Panc1 (cell line): ENCODE measurements at places on chromosomes 5 and 9. TPM values are rescaled to one million over a fixed set of nuclear protein-coding genes. Genes with fewer than 3 reads are reported as not detected.

The SH2D3C gene
- 0.49 TPM for total RNA-seq

The ZNF454 gene
- total RNA-seq: 0.10 TPM

The CXXC5 gene
- 85.0 TPM for total RNA-seq

The FBP1 gene
- total RNA-seq: 0.36 TPM

The DND1 gene
- total RNA-seq: 1.8 TPM

The POU5F2 gene
- 0.39 TPM for total RNA-seq

The CEP78 gene
- 25.2 TPM for total RNA-seq

The ASPN gene
- total RNA-seq: not detected

The FCN2 gene
- not detected for total RNA-seq

The NR2F1 gene
- 49.5 TPM for total RNA-seq

The ANKRD34B gene
- total RNA-seq: 0.10 TPM

The AMBP gene
- total RNA-seq: 1.7 TPM

The ZNF366 gene
- total RNA-seq: not detected

The SAPCD2 gene
- total RNA-seq: 18.4 TPM
